ENCODE measurements at places on chromosomes 7 and 10.
A peak's percentile ranks its signal among the peaks of the same experiment; 100 is the strongest.

- DNase-seq = no peak
Measured at GRCh38 chr7:93011351-93012294, 106.2 kb downstream of the SAMD9 start.

DNA sequence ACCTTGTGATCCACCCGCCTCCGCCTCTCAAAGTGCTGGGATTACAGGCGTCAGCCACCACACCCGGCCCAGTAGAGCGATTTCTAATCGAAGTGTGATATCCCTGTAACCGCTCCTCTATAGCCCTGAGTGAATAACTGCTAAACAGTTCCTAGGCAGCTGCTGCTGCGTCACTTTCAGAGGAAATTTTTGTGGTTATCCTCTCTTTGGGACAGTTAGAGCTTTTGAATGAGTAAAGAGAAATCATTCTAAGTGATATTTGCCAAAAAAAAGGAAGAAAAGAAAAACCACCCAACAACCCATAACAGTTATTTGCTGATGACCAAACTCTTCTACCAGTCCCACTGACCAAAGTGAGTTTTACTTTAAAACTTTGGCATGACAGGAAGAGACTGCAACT, 59.9 kb downstream of the MKX start:
- DNase-seq = no peak

- DNase-seq = no peak
Measured at GRCh38 chr7:35331730-35332678, 78.1 kb upstream of the TBX20 start.

GRCh38 chr7:157791261-157791660, 454.5 kb downstream of the DNAJB6 start:
- no peak for DNase-seq

DNA sequence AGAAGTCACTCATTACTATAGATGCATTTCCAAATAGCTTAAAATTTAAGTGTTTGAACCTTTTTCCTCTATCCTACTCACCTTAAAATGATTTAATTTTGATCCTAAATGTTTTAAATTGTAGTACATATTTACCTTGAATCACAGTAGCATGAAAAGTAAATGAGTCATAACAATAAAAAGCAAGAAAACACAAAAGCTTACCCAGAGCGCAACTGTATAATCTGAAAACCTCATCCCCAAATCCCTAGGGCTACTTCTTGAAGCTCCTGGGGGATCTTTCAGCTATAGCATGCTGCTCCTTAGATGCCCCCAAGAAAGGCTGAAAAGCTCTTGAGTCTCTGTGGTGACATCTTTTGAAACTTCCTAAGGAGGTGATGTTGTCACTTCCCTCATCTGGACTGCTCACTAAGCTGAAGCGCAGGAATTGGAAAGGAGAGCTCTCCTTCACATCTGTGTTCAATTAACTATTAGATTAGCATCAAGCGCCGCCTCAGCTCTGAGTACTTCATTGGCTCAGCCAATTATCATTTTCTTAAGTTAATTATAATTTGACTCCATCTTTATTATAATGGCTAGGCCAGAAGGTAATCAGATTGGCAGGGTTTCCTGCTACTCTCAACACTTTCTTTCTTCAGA, 60.2 kb downstream of the SEMA3E start:
- DNase-seq = no peak

- no peak for DNase-seq
Measured at GRCh38 chr10:70190581-70190980, 20.3 kb upstream of the SAR1A start.

DNA sequence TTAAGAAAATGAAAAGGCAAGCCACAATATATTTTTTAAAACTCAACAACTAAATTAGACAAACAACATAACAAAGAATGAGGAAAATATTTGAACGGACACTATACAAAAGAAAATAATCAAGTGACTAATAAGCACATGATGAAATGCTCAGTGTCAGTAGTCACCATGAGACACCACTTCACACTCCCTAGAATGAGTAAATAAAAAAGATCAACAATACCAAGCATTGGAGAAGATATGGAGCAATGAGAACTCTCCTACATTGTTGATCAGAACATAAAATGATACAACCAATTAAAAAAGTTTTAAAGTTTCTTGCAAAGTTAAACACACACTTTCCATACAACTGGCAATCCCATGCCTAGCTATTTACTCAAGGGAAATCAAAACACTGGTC, 222.2 kb downstream of the C7orf25 start:
- DNase-seq = no peak

DNA sequence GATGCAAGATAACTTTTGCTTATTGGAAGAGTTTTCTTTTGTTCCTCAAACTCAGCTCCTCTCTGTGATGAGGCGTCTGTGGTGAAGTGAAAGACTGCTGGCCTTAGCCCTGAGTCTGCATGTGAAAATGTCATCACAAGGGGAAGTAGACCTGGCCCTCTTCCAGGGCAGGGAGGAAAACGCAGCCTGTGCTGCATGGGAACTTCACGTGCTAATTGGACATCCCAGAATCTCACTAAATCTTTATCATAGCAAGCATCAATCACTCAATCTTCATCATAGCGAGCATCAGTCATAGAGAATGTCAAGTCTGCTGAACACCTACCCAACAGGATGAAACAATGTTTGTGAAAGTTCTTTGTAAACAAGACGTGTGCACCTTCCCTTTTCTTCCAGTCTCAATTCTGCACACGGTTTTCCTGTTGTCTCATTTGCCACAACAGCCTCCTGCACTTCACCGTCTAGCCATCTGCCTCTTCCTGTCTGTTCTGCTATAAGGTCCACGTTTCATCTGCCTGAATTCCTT, 314.6 kb downstream of the FRMD4A start:
- DNase-seq = peak; percentile 92

- no peak for DNase-seq
Measured at GRCh38 chr10:120634659-120635058, 177.6 kb downstream of the PLPP4 start.

- no peak for DNase-seq
Measured at GRCh38 chr7:1127001-1127400, 33.0 kb downstream of the ZFAND2A start.

DNA sequence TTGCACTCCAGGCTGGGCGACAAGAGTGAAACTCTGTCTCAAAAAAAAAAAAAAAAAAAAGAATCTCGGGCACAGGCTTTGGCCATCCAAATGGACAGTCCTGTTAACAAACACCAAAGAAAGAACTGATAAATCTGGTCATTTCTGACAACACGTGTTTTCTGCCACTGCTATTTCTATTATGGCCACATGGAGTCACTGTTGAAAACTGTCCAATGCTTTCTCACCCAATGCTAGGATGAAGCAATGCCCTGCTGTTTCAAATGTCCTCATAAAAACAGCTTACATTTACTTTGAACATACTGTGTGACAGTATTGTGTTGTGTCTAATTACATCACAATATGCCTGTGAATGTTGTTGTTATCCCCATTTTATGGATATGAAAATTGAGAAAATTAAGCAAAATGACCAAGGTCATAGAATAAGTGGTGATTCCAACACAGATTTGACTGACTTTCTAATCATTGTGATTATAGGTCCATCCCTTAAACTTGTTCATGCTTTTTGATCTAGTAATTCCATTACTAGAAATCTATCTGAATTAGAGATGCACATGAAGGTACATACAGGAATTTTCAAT, 19.9 kb upstream of the MAP3K8 start:
- DNase-seq = peak; percentile 88

- no peak for DNase-seq
Measured at GRCh38 chr7:134051020-134051419, 76.1 kb upstream of the LRGUK start.

- DNase-seq = no peak
Measured at GRCh38 chr7:117009705-117010361, 56.5 kb downstream of the ST7 start.
